ENCODE measurements at places on chromosomes 6 and 20. TPM values are rescaled to one million over a fixed set of nuclear protein-coding genes. Genes with fewer than 3 reads are reported as not detected.

Gene SMLR1
- total RNA-seq, result not detected

Gene ADTRP
- total RNA-seq, result 0.37 TPM

Gene MEI4
- not detected for total RNA-seq

Gene SCRT2
- not detected for total RNA-seq

Gene TUBB1
- total RNA-seq, result not detected

Gene SYCP2
- 0.81 TPM for total RNA-seq

Gene TP53TG5
- not detected for total RNA-seq

Gene EPB41L1
- total RNA-seq, result 67.3 TPM

Gene PLAGL1
- 9.6 TPM for total RNA-seq

Gene BANF2
- total RNA-seq, result not detected

Gene EMILIN3
- total RNA-seq, result 0.54 TPM

Gene TNFAIP3
- total RNA-seq, result 15.7 TPM

Gene FKBP1C
- 2.0 TPM for total RNA-seq

Gene TBX18
- total RNA-seq, result 19.0 TPM

Gene CYP24A1
- 652 TPM for total RNA-seq

Gene BPIFB4
- total RNA-seq, result not detected

Gene SRMS
- not detected for total RNA-seq

Gene ARG1
- not detected for total RNA-seq

Gene DEFB132
- total RNA-seq, result not detected

Gene TSBP1
- total RNA-seq, result not detected

Gene MUC21
- total RNA-seq, result not detected

Gene F13A1
- total RNA-seq, result not detected

Gene BICRAL
- 2.8 TPM for total RNA-seq

Gene SLC26A8
- not detected for total RNA-seq

Gene C6orf136
- total RNA-seq, result 11.3 TPM

Gene CRISP2
- not detected for total RNA-seq

Gene TMEM151B
- not detected for total RNA-seq

Gene MEP1A
- not detected for total RNA-seq

Gene CCN2
- 39.7 TPM for total RNA-seq

Gene DUSP15
- total RNA-seq, result 1.0 TPM

Gene COMMD7
- 61.4 TPM for total RNA-seq

Gene GATA5
- total RNA-seq, result 1.1 TPM

Gene TRIM10
- total RNA-seq, result not detected

Gene IL17F
- not detected for total RNA-seq

Gene SLC23A2
- 17.6 TPM for total RNA-seq

Gene ANGPT4
- 0.03 TPM for total RNA-seq

Gene EFCAB8
- not detected for total RNA-seq

Gene BPIFB2
- not detected for total RNA-seq

Gene CLPSL1
- total RNA-seq, result not detected

Gene SLC35F1
- not detected for total RNA-seq

Gene ITCH
- total RNA-seq, result 33.2 TPM

Gene COL20A1
- 0.67 TPM for total RNA-seq

Gene TCP11
- not detected for total RNA-seq

Gene MYB
- total RNA-seq, result 1.0 TPM

Gene CDH26
- 0.09 TPM for total RNA-seq

Gene METTL24
- not detected for total RNA-seq

Gene MTHFD1L
- 44.4 TPM for total RNA-seq

Gene LKAAEAR1
- 1.3 TPM for total RNA-seq

Gene CD109
- total RNA-seq, result 29.5 TPM

Gene BFSP1
- total RNA-seq, result 4.9 TPM

Gene C20orf144
- 0.10 TPM for total RNA-seq

Measured in A549 treated with DMSO at 1 μM for 4 hours (cell line).